ENCODE measurements at places on chromosomes 4 and X.
A peak's percentile ranks its signal among the peaks of the same experiment; 100 is the strongest.

- DNase-seq = peak; percentile 79
These were observed 10.5 kb upstream of the RTL5 start for GRCh38 chrX:72142094-72142793.

DNA sequence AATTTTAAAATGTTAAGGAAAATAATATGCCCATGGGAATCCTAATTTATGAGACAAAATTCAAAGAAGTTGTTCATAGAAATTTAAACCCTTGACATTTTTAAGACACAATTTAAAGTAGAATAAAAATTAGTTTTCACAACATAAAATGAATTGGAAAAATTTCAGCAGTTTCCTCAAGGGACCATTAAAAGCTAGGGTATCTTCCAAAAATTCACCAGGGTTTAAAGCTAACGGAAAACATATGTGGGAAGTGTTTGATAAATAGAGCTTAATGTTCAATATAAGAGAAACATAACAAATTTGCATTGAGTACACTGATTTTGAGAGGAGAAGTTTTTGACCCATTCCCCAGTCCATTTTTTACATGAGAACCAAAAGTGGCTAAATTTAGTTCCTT is 228.9 kb upstream of the TTC29 start:
- DNase-seq = no peak

GRCh38 chr4:135072553-135072952 is 871.0 kb upstream of the PABPC4L start:
- DNase-seq = no peak

DNA sequence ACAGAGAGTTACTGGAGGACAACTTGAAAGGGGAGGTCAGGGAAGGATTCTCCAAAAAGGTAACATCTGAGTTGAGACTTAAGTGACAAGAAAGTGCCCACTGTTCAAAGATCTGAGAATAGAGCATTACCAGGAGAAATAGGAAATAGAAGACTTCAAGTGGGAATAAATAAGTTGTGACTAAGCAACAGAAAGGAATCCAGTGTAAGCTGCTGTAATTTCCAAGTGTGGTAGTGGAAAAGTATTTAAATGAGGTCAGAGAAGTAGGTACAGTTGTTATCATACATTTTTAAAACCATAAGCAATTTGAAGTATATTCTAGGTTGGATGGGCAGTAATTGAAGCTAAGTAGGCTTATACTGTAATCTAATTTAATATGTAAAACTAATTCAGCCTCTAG is 211.9 kb downstream of the FBXO8 start:
- no peak for DNase-seq

GRCh38 chrX:13419276-13419675 is 99.4 kb upstream of the ATXN3L start:
- no peak for DNase-seq

DNA sequence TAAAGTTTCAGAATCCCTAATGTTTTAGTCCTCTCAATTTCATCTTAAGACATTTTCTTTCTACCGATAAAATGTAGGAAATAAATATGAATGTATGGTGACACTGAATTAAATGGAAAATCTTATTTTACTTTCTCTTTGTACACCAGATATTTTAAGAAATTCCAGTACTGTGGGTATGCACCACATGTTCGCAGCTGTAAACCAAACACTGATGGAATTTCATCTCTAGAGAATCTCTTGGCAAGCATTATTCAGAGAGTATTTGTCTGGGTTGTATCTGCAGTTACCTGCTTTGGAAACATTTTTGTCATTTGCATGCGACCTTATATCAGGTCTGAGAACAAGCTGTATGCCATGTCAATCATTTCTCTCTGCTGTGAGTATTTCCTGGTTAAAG is 26.9 kb downstream of the C4orf46 start:
- no peak for DNase-seq

Data from D341Med (cell line).